ENCODE measurements at places on chromosomes 2 and 18. TPM values are rescaled to one million over a fixed set of nuclear protein-coding genes. Genes with fewer than 3 reads are reported as not detected.
A peak's percentile ranks its signal among the peaks of the same experiment; 100 is the strongest.

DNA sequence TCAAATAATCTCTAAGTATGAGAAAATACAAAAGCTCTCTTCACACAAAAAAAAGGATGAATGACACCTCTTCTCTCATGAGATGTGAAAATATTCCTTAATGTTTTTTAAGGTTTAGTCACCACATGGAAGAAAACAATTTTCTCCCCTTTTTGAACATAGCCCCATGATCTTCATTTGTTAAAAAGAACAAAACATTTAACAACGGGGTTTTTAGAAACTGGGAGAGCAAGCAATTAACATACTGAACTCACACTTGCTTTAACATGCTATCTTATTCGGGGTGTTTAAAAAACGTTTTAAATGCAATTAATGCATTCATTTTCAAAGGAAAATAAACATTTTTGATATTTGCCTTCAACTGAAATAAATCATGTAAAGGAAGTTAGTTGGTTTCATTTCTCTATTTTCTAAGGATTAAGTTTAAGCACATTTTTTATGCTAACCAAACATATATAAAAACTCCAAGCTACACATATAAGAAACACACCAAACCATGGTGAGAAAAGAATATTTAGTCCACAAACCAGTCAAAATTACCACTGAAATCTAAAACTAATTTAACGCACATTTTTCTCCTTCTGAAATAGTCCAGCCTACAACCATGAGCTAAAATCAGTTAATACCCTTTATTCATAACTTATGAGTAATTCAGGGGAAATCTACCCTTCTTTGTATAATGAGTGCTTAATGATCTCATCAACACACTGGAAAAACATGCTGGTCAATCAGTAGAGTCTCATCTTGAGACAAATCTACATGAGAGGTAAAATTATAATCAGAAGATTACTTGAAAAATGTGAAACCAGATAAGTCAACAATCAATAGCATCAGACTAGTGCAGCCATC lies 8.2 kb downstream of the FBXO11 start:
- peak; percentile 79 for DNase-seq

DNA sequence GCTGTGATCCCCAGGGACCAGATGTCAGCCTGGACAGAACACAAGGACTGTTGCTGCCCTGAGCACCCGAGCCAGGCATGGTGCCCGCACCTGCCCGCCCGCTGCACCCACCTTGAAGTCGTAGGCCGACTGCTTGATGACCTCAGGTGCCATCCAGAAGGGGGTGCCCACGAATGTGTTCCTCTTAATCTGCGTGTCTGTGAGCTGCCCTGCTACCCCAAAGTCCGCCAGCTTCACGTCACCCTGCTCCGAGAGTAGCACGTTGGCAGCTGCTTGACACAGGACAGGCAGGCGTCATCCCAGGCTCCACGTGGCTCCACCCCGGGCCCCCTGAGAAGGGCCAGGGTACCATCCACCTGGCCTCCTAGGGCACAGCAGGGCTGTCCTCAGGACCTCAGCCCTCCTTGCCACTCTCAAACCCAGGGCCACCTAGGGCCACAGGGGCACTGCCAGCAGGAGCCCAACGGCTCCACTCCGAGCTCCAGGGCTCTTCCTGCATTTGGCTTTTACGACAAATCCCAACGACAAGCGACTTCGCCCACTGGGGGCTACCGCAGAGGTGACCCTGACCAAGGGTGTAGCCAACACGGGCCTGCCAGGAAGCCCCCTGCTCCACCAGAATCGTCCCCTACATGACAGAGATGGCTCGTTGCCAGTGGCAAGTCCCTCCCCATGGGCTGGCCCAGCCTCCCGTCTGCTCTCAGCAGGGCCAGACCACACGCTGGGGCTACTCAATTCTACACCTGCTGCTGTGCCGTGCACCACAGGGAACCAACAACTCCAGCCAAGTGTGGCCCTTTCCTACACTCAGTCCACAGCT lies 9.0 kb downstream of the STK25 start:
- DNase-seq, result no peak

DNA sequence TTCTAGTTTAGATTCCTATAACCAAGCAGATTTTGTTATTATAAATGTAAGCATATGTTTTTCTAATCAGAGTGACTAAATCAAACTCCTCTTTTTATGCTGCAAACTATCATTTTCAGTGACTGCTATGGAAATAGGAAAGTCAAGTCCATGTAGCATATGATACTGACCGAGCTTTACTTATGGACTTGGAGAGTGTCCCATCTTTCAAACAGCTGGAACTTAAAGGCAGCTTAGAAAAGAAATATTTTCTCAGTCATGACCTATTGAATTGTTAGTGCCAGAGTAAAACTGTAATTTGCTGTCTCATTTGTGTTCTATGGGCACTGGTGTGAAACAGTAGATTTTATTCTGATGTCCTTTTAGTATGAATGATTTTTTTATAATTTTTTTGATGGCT lies 76.7 kb downstream of the PHLPP1 start:
- DNase-seq, result no peak

DNA sequence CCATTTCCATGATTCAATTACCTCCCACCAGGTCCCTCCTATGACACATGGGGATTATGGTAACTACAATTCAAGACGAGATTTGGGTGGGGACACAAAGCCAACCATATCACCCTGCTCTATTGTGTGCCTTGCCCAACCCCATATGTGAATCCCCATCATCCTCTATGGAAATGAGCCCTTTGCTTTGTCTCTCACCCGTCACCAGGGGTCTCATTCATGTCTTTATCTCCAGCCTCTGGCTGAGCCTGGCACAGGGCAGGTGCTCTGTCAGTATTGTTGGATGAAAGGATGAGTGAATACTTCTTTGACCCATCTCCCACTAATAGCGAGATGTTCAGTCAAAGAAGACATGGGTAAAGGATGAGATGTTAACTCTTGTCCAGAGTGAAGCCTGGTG lies 116.6 kb upstream of the LGALSL start:
- DNase-seq, result no peak

DNA sequence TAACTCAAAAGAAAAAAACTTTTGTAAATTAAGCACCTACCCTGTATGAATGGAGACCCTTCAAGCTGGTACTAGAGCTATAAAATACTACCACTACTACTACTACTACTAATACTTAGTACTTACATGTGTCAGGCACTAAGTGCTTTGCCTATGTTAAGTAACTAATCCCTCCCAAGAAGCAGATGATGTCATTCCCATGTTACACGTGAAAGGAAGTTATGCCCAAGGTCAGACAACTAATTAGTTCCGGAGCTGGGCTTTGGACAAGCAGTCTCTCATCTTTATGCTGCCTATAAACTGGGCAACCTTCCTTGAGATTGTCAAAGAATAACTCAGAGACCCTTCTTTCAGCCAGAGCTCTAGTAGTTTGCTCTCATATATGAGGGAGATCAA lies 13.9 kb upstream of the ATP6V1B1 start:
- peak; percentile 12 for DNase-seq

GRCh38 chr2:189086710-189087109 lies 92.9 kb downstream of the COL5A2 start:
- no peak for DNase-seq

GRCh38 chr18:36931106-36931505 lies 102.2 kb downstream of the KIAA1328 start:
- DNase-seq, result no peak

- DNase-seq, result peak; percentile 3
Observed at GRCh38 chr18:8003878-8004675, 437.0 kb downstream of the PTPRM start.

GRCh38 chr2:165274698-165275097 lies 35.5 kb downstream of the SCN2A start:
- no peak for DNase-seq

DNA sequence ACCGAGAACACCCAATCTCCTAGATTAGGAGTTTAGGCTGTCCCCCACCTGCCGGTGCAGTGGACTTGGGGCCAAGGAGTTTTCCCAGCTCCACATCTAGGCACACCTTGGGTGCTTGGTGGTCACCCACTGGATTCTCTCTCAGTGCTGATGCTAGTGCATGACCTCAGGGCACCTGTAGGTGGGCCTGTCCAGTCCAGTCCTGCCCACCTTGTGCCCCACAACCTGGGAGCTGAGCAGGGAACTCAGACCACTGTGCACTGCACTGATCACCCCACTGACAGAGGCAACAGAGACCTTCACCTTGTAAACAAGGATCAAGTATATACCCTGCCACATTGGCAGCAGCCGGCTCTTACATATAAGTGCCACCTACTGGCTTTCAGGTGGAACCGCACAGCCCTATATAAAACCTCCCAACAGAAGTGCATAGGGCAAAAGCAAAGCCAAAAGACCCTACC lies 12.7 kb upstream of the CDH19 start:
- DNase-seq, result peak; percentile 29

- no peak for DNase-seq
Observed at GRCh38 chr2:132915812-132916549, 246.0 kb upstream of the LYPD1 start.

DNA sequence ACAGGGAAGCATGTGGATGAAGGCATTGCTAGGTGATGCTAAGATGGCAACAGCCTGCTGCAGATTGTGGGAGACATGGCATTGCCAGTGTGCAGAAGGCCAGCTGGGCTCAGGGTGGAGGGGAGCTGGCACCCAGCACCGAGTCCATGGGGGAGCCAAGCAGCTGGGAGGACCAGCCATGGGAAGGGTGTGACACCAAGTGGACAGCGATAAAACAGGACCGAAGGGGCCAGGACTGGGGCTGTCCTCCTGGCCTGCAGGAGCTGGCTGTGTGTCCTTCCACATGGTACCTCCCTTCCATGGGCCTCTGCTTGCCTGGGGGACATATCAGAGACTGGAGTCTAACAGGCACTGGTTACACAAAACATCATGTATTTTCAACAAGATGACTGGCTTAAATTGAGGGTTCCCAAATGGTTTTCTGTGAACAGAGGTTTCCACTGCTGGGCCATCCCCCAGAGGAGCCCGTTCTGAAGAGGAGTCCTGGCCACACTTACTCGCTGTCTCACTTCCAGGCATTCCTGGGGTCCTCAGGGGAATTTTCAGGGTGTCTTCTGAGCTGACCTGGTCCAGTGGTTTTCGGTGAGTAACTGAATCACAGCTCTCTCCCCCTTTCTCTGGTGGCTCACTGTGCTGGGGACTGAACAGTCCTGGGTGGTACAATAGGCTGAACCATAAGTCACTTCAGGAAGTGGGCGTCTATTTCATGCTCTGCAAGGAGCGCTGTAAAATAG lies 60.4 kb upstream of the TNP1 start:
- DNase-seq, result no peak

- DNase-seq, result no peak
Observed at GRCh38 chr2:119487434-119488244, 36.6 kb downstream of the SCTR start.

DNA sequence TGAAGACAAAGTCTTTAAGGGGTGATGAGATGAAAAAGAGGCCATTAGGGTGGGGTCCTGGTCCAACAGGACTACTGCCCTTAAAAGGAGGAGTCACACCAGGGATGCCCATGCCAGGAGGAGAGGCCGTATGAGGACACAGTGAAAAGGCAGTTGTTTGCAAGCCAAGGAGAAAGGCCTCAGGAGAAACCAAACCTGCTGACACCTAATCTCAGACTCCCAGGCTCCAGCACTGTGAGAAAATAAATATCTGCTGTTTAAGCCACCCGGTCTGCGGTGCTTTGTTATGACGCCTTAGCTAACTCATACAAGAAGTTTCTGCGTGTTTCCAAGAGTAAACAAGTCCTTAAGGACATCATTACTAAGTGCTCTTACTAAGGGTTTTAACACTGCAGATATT lies 93.6 kb downstream of the DNER start:
- DNase-seq, result no peak

DNA sequence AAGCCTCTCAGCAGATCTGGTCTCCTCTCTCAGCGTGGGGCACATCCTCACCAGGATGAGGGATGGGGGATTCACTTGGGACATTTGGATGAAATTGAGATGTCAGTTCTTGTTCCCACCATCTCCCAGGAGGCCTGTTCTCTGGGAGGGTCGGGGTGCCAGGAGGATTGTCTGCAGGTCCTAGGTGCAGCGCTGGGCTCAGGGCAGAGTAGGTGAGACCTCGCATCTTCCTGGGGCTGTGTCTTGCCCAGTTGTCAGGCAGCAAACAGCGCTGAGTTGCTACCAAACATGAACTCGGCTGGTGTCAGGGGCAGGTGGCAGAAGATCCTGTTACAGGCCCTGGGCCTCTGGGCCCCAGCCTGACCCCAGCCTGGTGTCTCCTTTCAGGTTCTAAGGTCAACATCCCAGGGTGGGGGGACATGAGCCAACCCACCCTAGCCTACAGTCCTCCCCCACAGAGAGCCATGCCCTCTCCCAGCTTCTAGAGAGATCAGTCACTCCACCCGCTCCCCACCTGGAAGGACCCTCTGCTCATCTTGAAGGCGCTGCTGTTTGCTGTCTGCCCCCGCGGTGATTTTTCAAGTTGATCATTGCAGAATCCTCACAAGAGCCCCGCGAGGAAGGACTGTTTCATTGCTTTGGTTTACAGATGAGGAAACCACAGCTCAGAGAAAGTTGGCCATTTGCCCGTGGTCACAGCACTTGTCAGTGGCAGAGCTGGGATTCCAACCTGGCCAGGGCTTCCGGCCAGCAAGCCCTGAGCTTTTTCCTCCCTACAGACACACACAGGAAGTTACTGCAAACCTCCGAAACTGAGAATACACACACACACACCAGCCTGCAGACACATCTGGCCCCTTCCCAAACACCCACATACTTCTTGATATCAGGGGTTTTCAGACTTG lies 83.9 kb downstream of the STPG4 start:
- DNase-seq, result peak; percentile 14

Gene MXD1
- total RNA-seq, result 30.5 TPM

Gene SGO2
- total RNA-seq, result 0.79 TPM

All from bronchial epithelial cell (primary cell).